Activated naive CD4-positive, alpha-beta T cell treated with anti-CD3 and anti-CD28 coated beads for 36 hours (primary cell): ENCODE measurements at places on chromosomes 2 and 18.
A peak's percentile ranks its signal among the peaks of the same experiment; 100 is the strongest.

GRCh38 chr2:66432801-66433694 lies 1.9 kb upstream of the MEIS1 start:
- peak; percentile 42 for DNase-seq

GRCh38 chr2:179443180-179443579 lies 178.5 kb upstream of the SESTD1 start:
- no peak for DNase-seq

DNA sequence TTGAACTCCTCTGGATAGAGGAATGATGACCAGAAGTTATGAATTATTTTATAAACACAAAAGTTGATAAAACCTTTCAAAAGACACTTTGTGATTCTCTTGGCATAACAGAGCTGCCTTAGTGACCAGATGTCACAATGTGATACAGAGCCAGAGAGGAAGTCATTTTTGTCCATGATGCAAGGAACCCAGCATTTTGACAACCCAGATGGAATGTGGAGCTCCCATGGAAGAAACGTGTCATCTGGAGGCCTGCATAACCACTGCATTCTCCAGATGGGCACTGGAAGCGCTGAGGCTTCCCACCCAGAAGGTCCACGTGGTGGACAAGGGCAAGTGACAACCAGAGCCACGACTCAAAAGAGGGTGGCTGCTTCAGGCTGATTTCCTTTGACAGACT lies 30.1 kb downstream of the HRH4 start:
- no peak for DNase-seq

- no peak for DNase-seq
These were observed 107.4 kb upstream of the ID2 start for GRCh38 chr2:8574196-8575037.

DNA sequence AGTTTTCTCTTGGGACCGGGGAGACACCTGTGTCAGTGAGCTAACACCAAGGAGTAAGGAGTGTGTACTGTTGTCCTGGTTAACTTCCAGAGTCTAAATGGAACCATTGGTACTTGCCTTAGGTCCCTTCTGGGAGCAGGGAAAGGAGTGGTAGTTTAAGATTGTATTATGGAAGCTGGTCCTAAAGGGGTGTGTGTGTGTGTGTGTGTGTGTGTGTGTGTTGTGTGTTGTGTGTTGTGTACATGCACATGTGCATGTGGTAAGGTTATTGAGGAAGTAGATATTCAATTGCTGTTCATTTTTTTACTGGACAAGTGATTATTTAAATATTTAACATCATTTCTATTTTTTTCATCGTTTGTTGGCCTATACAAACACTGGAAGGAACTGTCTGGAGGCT lies 1.4 kb downstream of the APLF start:
- DNase-seq, result no peak

- DNase-seq, result peak; percentile 47
These were observed 463 bp downstream of the SMC6 start for GRCh38 chr2:17752892-17753802.

GRCh38 chr2:30770816-30771576 lies 36.2 kb downstream of the CAPN13 start:
- no peak for DNase-seq

- DNase-seq, result peak; percentile 26
These were observed 233.5 kb upstream of the ATP5MC3 start for GRCh38 chr2:175414882-175415487.

- DNase-seq, result no peak
These were observed 40.2 kb downstream of the HDAC4 start for GRCh38 chr2:239360421-239361310.

DNA sequence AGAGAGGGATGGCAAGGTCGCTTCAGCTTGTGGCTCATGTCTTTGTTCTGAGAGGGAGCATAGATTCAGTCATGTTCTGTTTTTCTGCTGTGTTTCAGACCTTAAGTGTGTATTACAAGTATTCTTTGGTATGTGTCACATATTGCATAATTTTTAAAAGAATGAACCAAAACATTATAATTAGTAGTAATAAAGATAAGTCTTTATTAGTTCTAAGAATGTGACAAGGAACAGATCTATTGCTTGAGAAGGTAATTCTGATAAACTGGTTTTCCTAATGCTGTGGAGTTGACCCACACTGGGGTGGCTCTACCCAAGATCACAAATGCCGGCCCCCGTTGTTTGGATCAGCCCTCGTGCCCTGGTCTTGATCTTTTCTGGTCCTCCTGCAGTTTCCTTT lies 124.3 kb upstream of the FOSL2 start:
- DNase-seq, result no peak

GRCh38 chr2:65974067-65974723 lies 460.7 kb upstream of the MEIS1 start:
- no peak for DNase-seq

GRCh38 chr2:186533717-186534116 lies 47.7 kb downstream of the ZC3H15 start:
- DNase-seq, result no peak

DNA sequence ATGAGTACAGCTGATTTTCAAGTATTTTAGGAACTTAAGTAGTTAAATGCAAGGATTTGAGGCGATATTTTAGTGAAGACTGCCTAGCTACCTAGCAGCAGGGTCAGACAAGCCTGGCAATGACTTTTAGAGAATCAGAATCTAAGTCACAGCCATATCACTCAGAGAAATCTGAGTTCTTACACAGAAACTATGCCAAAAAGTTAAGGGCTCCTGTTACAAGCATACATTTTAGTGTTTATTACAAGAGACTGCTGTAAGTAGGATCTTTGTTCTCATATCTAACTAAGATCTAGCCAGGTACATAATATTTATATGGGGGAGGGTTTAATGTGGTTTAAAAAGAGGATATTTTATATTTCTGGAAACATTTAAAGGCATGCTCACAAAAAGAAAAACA lies 37.5 kb downstream of the MAP4K3 start:
- DNase-seq, result no peak

DNA sequence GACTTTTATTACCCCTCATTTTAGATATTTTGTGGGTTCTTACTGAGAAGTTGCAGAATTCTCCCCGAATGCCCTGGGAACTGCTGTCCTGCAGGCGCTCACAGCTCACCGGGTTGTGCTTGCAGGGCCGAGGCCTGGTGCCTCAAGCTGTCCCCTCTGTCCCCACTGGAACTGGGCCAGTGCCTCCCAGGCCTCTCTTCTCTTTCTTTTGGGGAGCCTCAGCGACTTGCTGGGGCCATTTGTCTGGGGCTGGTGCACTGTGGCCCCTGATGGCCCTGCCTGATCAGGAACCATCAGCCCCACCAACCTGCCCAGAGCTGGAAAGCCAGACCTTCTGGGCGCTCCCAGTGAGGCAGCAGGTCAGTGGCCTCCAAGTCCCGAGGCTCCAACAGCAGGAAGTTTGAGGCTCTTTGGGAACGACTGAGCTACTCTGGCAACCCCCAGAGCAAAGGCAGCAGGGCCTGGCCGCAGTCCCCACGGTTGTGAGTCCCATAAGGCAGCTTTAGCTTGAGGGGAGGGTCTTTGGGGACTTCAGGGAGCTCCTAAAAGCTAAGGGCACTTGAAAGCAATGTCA lies 14.7 kb upstream of the NEU4 start:
- no peak for DNase-seq

- no peak for DNase-seq
These were observed 12.7 kb upstream of the DDX18 start for GRCh38 chr2:117801826-117802225.

GRCh38 chr18:35876243-35876642 lies 96.2 kb upstream of the RMP24 start:
- no peak for DNase-seq

- no peak for DNase-seq
These were observed 564 bp downstream of the MPV17 start for GRCh38 chr2:27322301-27322765.

- DNase-seq, result no peak
These were observed 180.8 kb downstream of the CAMKMT start for GRCh38 chr2:44542520-44542919.

- DNase-seq, result no peak
These were observed 54.4 kb downstream of the LRPPRC start for GRCh38 chr2:43941359-43941758.

- no peak for DNase-seq
These were observed 27.4 kb downstream of the USP34 start for GRCh38 chr2:61443342-61444041.

DNA sequence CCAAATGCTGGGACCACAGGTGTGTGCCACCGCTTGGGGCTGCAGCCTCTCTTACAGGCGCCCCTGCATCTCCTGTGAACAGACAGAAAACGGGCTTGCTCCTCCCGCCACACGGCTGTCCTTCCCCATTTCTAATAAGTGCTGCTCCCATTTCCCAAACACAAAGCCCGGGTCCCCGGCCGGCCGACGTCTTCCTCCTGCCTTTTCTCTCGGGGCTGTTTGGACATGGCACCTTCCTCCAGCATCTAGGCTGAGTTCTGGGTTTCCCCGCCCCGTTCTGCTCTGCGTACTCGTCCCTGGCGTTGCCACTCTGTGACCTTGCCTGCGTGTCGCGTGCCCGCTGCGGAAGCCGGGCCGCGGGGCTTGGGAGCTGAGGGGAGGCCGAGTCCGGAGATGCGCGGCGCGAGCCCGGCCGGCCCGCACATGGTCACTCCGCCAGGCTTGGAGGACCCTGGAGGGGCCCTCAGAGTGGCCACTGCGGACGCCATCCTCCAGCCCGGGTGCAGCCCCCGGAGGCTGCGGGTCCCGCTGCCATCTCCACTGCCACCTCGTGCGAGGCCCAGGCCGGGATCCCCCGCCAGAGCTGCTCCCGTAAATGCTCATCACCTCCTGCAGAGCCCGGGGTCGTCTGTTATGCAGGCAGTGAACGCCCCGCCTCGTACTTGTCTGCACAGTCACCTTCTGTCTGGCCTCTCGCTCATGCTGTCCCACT lies 26.3 kb downstream of the PRELID3A start:
- no peak for DNase-seq

DNA sequence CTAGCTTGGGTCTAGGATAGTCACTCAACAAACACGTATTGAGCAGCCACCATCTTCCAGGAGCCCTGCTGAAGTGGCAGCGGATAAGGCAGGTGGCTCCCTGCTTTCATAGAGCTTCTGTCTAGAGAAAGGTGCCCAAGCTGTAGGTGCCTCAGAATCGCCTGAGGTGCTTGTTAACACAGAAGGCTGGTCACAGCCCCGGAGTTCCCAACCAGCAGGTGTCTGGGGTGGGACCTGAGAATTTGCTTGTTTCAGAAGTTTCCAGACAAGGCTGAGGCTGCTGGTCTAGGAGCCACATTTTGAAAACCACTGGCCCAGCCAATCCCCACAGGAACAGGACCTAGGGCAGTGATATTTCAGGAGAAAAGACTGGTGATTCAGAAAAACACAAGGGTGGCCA lies 45.3 kb upstream of the SMAD7 start:
- no peak for DNase-seq

DNA sequence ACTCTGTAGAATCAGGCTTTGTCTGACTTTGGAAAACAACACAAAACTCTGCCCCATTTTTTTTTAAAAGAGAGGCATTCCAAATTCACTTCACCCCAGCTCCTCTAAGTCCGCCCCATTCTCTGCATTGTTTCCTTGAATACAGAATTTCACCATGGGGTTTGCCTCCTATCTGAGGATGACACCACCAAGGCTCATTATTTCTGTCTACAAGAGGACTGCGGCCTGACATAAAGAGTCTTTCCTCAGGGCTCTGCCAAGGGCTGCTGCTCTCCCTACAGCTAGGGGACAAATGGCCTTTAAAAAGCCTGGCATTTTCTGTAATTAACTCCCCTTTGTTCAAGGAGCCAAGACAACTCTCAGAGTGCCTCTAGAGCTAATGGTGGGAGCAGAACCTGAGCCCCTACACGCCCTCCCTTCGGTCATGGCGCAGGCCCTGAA lies 4.6 kb downstream of the CHST10 start:
- DNase-seq, result no peak

DNA sequence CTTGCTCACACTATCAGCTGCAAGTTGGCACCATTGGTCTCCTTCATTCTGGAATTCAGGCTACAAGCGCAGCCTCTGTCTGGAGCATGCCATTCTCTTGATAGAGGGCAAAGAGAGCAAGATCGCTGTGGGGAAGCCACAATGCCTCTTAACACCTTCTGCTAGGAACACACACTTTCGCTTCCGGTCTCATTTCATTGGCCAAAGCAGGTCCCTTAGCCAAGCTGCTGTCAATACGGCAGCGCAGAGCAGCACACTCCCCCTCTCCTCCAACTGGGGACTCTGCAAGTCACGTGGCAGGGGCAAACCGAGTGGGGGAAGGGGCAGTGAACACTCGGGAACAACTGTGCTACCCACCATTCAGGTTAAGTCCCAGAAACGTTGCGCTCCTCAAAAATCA lies 98.1 kb downstream of the MMADHC start:
- DNase-seq, result no peak

- DNase-seq, result no peak
These were observed 23.9 kb downstream of the ANTXR1 start for GRCh38 chr2:69036926-69037325.

DNA sequence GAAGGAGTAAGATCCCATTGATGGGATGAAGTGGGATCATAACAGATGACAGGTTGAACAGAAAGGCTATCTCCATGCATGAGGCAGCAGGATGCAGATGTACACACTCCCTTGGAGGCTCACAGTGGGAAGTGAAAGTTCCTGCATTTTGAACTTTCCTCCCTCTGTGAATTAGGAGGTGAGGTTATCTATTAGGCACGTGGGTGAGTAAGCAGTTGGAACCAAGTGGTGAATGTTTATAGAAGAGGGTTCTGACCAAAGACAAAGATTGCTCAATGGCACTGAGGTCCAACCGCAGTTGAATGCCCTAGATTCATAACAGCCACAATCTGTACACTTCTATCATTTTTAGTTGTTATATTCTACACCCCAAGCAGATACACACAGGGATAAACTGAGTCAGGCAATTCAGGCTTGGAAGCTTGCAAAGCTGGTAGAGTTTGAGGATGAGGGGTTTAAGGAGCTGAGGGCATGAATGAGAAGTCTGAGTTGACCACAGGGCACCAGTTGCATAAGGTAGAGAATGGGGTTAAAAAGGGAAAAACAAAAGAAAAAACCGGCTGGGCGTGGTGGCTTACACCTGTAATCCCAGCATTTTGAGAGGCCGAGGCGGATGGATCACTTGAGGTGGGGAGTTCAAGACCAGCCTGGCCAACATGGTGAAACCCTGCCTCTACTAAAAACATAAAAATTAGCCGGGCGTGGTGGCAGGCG lies 7.1 kb upstream of the KCMF1 start:
- no peak for DNase-seq

DNA sequence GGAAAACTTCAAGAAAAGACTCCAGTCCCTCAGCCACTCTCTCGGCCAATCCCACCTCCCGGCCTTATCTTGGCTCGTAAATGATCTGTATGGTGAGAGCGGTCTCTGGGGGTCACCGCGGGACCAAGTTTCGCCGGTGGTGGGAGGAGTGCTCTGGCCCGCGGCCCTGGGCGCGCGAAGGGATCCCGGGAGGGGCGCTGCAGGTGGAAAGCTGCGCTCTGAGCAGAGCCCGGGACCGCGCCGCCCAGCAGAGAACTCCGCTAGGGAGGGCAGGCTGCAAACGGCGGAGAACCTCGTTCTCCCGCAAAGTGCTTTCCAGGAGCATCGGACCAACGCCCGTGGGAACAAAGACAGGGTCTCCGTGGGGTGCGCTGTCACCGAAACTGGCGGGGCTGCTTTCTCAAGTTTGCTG lies 622 bp downstream of the LRP2 start:
- peak; percentile 13 for DNase-seq
